Lung (tissue), 17 donors: ENCODE measurements at places on chromosomes 12 and 14. TPM values are rescaled to one million over a fixed set of nuclear protein-coding genes. Genes with fewer than 3 reads are reported as not detected.

DNA sequence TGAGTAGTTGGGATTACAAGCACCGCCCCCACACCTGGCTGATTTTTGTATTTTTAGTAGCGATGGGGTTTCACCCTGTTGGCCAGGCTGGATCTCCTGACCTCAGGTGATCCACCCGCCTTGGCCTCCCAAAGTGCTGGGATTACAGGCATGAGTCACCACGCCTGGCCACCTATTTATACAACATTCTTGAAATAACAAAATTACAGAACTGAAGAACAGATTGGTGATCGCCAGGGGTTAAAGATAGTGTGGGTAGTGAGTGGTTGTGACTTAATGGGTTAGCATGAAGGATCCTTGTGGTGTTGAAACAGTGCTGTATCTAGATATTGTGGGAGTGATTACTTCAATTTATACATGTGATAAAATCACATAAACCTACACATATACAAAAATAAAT, 7.4 kb downstream of the GLIPR1L1 start:
- no peak for DNase-seq

GRCh38 chr14:91211017-91211416, 33.5 kb downstream of the GPR68 start:
- DNase-seq = no peak

DNA sequence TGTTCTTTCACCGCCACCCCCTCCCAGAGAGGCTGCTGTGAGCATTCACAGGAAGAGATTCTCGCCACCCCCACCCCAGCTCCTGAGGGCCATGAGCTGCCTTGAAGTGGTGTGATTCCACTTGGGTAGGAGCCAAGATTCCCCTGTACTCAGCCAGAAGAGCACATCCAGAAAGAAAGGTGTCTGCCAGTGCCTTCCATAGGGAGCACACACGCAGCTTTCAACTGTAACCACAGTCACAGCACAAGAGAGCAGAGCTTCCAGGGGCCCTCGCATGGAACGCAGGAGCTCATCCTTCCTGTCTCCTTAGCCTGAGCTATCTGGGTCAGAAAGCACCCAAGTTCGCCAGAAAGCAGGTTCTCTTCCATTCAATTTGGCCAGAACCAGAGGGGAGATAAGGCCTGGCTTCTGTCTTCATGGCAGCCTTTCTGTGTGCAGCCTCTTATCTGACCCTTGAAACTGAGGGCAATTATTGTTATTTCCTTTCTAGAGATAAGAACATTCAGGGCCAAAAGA, 66.6 kb upstream of the SCN8A start:
- DNase-seq = no peak

DNA sequence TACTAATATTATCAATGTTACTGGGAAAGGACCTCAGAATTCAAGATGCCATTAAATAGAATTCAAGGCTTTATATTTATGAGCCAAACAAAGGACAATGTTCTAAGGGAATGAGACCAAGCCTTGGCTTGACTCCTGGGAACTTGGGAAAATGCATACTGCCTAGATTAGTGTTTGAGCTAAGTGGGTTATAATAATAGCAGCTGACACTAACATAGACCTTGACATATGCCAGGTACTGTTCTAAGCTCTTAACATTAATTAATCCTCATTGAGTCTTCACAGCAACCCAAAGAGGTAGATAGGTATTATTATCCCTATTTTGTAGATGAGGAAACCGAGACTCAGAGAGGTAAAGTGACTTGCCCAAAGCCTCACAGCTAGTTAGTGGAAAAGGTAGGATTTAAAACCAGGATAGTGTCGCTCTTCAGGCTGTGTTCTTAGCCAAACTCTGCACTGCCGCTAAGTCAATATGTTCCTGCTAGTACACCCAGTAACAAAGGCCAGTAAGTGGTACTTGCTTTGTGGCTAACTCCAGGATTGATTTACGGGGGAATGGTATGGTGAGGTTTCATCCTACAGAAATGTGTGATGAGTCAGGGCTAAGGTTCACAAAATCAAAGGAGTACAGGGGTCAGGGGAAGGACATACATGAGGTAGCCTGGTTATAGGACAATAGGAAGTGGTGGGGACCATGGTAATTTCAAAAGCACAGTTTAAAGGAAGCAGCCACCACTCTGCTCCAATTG, 35.8 kb upstream of the PRKAB1 start:
- DNase-seq = no peak

GRCh38 chr12:10690906-10691305, 17.1 kb upstream of the STYK1 start:
- no peak for DNase-seq

GRCh38 chr12:3243376-3244084, 166.4 kb downstream of the TSPAN9 start:
- DNase-seq = no peak

DNA sequence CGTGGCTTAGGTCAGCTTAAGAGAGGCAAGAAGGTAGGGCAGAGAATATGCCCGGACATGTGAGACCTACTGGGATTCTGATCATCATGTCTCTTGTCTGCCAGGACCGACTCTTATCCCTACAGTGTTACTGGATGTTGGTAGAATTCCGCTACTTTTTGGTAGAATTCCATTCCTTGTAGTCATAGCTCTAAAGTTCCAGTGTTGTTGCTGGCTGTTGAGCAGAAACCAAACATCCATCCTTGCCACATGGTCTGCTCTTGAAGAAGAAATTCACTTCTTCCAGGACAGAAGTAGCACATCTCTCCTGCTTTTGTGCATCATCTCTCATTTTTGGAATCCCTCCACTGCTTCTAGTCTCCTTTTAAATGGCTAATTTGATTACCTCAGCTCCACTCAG, 453.7 kb downstream of the RPL10L start:
- DNase-seq = no peak

DNA sequence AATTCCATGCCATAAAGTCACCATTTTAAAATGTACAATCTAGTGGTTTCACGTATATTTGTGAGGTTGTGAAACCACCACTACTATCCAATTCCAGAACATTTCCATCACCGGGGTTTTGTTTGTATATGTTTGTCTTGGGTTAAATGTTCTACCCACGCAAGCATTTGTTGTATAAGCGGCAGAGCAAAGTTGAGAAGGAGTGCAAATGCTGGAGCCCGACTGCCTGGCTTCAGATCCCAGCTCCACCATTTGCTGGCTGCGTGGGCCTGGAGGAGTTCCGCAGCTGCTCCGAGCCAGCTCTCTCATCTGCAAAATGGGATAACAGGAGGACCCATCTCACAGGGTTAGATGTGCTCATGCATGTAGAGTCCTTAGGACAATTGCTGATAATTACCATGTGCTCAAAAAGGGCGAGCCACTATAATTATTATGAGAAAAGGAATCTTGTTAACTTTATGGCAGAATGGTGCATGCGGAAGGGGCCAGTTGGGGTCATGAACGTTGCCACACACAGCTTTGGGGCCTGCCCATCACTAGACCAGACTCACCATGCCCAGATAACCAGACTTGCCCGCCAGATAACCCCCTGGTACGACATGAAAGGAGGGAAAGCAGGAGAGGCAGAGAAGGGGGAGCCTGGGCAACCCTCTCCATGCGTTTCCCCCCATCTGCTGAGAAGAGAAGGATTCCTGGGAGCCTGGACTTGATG, 6.4 kb downstream of the ACTN1 start:
- DNase-seq = peak; percentile 43

DNA sequence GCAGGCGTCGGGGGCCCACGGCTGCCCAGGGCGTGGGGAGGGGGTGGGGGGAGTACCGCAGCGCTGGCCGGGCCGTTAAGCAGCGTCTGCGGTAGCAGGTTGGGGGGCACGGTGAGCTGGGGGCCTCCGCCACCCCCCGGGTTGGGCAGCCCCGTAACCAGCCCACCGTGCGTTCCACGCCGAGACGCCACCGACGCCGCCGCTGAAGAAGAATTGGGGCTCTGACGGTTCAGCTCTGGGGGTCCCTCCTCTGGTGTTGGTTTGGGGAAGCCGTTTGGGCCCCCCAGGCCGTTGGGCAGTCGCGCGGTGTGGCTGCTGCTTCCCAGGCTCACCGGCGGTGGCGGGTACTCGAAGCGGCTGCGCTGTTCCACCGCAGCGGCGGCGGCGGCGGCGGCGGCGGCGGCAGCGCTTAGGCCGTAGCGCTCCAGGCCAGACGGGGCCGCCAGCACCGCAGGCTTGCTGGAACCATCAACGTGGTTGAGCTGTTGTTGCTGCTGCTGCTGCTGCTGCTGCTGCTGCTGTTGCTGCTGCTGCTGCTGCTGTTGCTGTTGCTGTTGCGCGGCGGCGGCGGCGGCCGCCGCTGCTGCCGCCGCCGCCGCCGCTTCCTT, 1.5 kb downstream of the IRF2BPL start:
- peak; percentile 69 for DNase-seq

GRCh38 chr14:65832431-65833266, 420.1 kb downstream of the FUT8 start:
- DNase-seq = peak; percentile 19

- DNase-seq = no peak
Observed at GRCh38 chr12:32445356-32445755, 46.0 kb downstream of the FGD4 start.

DNA sequence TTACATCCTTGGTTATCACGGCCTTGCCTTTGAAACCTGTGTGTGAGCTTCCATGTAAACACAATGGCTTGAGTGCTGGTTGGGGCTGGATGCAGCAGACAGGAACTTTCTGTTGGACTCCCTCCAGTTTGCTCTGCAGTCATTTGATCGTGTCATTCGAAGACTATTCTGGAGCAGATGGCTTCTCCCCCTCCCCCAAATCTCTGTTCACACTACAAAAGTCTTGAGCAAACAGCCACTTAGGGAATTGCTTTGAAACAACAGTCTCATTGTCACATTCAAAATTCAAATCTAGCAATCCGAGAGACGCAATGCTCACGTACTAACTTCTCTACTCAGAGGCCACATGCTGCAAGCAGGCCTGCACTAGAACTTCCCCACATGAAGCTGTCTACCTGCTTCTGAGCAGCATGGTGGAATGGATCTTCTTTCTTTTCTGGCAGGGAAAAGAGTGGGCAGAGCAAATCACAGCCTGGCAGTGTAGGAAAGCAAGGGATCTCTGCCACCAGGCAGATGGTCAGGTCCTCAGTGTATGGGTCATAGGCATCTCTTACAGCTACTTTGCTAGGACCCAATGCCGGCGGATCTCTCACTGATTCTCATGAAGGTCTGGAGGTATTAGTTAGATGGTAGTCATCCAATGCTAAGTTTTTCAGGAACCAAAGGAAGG, 214.2 kb downstream of the PPM1H start:
- peak; percentile 78 for DNase-seq

- no peak for DNase-seq
Observed at GRCh38 chr14:71267007-71267513, 359.8 kb downstream of the PCNX1 start.

DNA sequence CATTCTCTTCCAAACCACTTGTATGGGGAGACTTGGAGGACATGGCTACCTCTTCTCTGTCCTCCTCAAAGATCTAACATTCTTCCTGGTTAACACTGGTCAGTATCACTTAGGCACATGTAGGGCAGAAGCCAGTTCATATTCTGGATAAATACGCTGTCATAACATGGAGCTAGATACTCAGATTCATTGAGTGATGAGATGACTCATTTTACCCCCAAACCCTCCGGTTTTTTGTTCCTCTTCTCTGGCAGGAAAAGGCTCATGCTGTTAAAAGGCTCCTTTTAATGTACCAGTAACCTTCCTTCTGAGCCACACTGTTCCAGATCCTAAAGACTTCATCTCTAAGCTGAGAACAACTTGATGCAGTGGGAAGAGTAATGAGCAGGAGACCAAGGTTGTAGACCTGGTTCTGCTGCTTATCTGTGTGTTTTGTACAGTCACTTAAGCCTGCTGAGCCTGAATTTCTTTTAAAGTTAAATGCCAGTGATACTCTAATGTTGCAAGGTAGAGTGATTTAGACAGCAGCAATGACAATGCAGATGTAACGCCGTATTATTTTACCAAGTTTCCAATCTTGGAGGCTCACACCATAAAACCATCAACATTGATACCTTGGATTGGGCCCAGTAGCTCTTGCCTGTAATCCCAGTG, 57.3 kb upstream of the ELK3 start:
- DNase-seq = no peak

DNA sequence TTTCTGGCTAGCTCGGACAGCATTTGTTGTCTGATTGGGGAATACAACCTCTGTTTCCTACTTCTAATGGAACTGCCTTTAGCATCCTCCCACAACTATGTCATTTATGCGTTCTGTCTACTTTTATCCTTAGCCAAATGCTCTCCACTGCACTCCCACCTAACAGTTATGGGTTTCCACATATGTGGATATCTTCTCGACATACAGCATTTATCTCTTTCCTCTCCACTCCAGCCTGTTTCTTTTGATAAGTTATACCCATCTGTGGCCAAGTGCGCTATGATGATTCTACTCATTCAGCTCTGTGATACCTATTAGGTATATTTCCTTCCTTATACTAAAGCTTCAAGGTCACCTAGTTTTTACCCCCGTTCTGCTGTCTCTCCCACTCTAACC, 122.2 kb upstream of the NAP1L1 start:
- no peak for DNase-seq

GRCh38 chr12:132453361-132454192, 36.4 kb upstream of the FBRSL1 start:
- DNase-seq = peak; percentile 79

GRCh38 chr12:41407232-41407799, 219.2 kb downstream of the PDZRN4 start:
- DNase-seq = peak; percentile 16

DNA sequence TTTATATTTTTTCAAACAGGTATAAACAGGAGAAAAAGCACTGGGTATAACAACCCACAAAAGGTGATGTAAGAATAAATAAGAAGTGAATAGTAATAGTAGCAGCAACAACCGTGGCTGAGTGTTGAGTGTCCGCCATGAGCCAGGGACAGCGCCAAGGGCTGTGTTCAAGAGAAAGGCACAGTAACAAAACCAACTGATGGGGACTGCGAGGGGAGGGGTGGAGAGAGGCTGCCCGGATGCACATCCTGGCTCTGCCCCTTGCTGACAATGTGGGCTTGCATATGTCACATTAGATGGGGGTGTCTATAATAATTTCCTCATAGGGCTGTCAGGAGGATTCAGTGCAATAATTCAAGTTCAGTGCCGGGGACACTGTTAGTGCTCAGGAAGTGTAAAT, 912.4 kb downstream of the VRK1 start:
- DNase-seq = no peak

Gene NRL
- 5.4 TPM for total RNA-seq

Gene ASB8
- 34.4 TPM for total RNA-seq

Gene RASSF9
- total RNA-seq = 10.0 TPM

Gene PLCZ1
- not detected for total RNA-seq

Gene HOXC11
- total RNA-seq = not detected

Gene B3GNT4
- total RNA-seq = 0.80 TPM

Gene MGAT4C
- 1.2 TPM for total RNA-seq
